ENCODE measurements at places on chromosomes 6 and 20.

- no peak for DNase-seq
Observed at GRCh38 chr6:140029551-140029950, 655.1 kb upstream of the CITED2 start.

DNA sequence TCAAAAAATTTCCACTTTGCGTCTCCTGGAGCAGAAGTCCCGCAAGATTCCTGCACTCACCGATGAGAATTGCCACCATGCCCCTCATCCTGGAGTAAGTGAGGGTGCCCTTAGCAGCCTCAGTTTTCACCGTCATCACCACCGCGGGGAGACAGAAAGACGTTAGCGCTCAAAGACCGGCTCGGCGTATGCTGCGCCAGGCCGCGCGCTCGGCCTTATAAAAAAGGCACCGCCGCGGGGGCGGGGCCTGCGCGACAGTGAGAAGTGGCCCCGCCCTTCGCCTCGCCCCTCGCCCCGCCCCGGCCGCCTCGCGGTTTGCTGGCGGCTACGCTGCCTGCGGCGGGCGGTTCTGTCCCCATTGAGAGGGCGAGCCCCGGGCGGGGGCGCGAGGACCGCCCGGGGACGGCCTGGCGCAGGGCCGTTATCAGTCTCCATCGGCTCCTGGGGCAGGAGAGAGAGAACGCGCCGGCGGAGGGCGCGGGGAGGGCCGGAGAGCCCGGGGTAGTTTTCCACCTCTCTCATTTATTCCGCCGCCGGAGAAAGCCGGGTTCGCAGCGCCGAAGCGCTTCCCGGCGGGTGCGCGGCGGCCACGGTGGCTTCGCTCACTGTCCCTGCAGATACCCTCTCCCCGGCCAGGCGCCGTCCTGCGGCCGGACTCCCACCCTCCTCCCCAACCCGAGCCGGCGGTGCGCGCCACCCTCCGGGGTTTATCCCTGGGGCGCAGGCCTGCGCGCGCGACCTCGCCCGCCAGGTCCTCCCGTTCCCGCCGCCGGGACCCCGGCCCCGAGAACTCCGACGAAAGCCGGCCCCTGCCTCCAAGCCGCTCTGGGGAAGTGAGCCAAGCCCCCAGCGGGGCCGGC is 122.5 kb upstream of the SLC2A12 start:
- DNase-seq: peak; percentile 75

GRCh38 chr6:147941143-147941542 is 401.5 kb upstream of the SASH1 start:
- peak; percentile 17 for DNase-seq

GRCh38 chr6:166456395-166457156 is 73.8 kb upstream of the MPC1 start:
- DNase-seq: no peak

DNA sequence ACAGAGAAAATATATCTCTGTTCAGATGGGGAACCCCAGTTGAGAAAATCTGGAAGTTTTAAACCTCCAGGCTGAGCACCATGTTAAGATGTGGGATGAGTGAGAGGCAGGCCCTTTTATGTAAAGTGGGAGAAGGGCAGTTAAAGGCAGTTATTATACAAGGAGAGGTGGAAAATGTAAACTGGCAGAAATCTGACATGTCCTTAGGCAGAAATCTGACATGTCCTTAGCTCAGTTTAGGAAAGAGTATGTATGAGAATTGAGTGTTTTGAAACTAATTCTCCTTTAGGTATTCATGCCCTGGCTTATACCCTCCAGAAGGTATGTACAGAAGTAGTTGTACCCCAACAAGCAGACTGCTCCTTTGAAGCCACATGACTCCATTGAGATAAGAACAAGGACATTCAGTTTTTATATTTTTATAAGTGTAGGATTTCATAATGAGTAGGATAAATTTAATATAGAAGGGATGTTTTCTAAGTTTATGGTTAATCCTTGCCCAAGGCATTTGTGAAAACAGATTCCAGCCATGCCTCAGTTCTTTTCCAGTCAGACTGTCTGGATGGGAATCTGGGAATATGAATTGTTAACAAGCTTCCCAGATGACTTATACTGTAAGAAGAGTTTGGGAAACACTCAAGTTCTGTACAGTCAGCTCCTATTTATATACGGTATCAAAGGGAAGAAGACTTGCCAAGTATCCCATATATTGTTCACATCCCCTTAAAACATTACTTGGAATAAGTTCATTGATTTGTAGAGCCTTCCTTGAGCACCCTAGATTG is 87.7 kb downstream of the SCAND1 start:
- no peak for DNase-seq

- DNase-seq: no peak
Observed at GRCh38 chr6:6654599-6655575, 66.4 kb downstream of the LY86 start.

DNA sequence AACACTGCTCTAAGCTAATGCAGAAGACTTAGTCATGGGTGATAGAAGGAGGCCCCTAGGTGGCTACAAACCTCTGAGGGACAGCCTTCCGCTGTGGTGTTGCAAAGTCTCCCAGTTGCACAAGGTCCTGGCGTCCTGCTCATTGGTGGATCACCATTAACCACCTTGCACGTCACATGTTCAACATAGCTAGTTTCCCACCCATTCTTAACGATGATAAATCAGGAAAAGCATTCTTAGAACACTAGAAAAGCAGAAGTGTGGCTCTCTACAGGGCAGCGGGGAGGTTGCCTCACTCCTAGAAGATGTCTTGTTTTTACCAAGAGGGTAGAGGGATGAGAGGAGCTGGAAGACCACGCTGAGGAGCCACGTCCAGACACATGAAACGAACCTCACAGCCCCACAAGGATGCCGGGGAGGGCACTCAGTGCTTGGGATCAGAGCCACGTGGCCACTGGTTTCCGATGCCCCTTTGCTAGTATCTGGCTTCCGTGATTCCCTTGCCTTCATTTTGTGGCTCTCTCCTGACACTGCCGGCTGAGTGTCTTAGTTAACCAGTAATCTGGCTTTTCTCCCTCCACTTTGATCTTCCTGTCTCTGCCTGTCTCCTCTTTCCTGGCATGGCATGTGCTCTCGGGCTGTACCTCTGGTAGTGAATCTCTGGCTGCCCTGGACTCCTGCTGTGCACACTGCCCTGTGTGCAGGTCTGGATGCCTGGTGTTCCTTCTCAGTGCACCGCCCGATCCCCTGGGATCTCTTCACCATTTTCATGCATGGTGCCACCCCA is 91.4 kb upstream of the NEDD9 start:
- no peak for DNase-seq

DNA sequence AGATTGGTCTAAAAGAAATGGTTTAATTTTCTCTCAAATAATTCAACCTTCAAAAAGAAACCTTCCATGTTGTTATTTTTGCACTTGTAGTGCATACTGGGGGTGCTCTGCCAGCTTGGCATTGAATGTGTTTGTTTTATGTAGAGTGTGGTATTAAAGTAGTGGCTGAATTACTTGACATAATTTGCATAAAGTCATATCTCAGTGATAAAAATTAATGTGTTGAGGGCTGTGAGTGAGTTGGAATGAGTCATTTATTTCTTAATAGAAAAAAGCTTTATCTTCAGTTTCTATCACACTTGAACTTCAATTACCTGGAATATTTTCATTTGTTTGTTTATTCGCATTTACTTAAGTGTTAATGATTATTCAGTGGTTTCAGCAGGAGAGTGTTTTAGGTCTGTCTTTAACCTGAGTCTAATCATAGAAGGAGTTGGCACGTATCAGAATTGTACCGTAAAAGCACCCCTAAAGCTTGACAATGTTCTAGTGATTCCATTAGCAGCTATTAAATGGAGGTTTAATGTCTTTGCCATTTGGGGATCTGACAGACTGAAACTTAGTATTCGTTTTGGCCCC is 801.2 kb upstream of the FLRT3 start:
- DNase-seq: no peak

Measured in fibroblast of the conjunctiva (primary cell).